ENCODE measurements at places on chromosomes 4 and X.

DNA sequence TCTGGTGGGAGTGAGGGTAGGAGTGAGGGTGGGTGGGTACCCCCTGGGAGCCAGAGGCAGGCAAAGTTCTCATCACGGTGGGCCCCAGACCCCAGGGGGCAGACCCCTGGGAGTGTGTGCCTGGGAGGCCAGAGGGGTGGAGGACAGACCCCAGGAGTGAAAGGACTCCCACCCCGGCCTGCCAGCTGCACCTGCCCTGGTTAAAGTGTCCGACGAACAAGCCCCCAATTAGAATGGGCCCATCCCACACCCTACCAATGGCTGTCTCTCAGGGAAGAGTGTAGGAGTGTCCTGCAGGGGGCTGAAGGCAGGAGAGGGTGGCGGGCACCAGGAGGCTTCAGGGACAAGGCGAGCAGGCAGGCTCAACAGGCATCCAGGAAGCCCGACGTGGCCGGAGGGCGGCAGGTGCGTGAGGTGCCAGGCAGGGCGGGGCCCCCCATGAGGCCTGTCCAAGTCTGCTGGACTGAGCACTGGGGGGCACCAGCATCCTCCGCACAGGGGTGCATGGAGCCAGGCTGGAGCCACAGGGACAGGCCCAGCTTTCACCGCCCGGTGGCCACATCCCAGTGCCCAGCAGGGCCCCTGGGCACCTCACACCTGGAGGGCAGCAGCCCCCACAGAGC is 8.7 kb downstream of the PDE6B start:
- DNase-seq = no peak

GRCh38 chr4:61301271-61301670 is 101.1 kb downstream of the ADGRL3 start:
- no peak for DNase-seq

DNA sequence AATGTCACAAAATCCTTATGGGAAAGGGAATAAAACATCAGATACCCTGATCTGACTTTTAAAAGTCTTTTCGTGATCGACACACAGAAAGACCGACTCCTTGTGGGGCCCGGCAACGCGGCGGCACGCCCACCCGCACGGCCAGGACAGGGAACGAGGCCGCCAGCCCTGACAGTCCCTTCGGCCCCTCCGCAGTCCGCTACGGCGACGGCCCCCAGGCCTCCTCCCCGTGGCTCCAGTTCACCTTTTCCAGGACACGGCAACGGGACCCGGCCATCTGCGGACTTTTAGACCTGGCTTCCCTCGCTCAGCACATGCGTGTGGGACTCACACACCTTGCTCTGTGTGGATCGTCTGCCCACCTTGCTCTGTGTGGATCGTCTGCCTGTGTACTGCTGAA is 33.6 kb upstream of the GTPBP6 start:
- no peak for DNase-seq

DNA sequence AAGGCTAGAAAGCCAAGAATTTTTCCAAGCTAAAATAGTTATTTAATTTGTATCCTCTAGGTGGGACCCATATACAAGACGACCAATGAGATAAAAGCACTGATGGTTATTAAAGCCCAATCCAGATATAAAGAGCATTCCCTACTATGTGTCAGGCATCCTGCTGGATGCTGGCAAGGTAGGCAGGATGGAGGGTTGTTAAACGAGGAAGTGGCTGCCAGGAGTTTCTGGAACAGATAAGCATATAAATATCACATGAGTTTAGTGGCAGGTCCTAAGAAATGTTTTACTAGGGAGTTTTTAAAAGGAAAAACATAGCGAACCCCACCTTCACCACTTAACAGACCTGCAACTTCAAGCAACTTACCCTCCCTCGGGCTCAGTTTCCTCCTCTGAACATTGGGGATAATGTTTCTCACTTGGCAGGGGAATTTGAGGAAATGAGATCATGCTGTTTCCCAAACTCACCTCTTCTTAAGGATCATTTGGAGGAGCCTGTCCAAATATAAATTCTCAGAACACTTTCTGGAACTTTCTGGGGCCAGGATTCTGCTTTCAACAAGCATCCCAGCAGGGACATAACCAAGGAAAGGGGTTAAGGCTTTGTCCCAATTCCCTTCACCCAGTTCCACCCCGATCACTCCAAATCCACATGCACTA is 94.3 kb upstream of the LDB2 start:
- DNase-seq = no peak

DNA sequence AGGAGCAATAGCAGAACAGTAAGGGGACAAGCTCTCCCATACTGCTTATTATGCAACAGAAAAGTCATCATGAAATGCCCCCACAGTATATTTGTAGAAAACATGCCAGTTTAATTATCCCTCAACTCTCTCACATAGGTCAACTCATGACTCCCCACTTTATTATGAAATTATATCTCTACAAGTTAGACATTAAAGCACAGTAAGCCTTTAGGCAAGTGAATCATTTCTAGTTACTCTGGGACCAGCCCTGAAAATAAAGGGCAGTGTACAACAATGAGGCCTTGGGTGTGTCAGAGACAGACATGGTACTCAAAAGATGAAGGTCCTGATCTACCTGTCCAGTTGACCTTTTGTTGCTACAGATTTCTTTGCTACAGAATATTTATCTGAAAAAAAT is 191.9 kb downstream of the FBXW7 start:
- no peak for DNase-seq

DNA sequence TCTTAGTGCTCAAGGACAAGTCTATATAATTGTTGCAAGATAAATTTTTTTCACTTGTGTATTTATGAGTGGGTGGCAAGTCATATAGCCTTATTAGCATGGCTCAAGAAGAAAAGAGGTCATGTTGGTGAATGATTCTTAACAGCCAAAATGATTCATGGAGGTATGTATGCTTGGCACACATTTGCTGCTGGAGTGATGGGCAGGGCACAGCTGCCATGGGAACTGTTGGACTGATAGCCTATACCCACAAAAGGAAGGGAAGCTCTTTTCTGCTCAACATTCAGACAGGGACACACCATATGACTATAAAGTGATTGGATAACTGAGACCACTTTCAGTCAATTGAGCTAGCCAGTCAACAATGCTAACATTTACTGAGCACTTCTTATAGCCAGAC is 46.8 kb upstream of the PITX2 start:
- no peak for DNase-seq

GRCh38 chrX:5142644-5143043 is 1086.0 kb downstream of the NLGN4X start:
- DNase-seq = no peak

GRCh38 chr4:136203199-136203598 is 1329.1 kb downstream of the PCDH18 start:
- no peak for DNase-seq

DNA sequence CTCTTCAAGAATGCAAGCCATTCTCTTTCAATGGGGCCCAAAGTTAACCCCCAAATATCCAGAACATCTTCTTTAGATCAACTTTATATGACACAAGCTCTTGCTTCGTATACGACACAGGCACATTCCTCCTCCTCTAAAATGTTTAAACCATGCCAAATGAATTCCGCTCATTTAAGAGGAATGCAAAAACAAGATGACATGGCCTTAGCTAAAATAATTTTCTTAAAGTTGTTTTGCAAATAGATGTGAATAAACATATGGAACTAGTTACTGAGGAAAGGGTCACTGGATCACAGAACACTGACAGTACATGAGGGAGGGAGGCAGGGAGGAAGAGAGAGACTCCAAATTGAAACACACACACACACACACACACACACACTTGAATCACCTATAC is 97.4 kb downstream of the RASL11B start:
- no peak for DNase-seq

DNA sequence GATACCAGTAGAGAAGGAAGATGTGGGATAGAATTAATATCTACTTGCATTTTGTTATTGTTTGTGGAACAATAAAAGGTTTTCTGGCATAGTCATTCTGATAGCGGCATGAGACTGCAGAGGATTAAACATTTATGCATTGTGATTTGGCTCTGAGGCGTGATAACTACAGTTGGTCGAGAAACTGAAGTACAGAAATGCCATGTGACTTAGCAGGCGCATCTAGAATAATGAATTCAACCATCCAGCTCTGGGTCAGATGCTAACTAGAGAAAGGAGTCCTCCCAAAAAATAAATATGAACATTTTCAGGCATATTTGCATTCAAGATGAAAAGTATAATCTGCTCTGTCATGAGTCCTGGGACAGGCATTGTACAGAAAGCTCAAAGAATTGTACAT is 62.8 kb downstream of the CCSER1 start:
- DNase-seq = no peak

GRCh38 chr4:6546681-6547447 is 28.1 kb upstream of the MAN2B2 start:
- DNase-seq = peak; percentile 20

GRCh38 chr4:92099861-92100260 is 203.9 kb upstream of the GRID2 start:
- no peak for DNase-seq

DNA sequence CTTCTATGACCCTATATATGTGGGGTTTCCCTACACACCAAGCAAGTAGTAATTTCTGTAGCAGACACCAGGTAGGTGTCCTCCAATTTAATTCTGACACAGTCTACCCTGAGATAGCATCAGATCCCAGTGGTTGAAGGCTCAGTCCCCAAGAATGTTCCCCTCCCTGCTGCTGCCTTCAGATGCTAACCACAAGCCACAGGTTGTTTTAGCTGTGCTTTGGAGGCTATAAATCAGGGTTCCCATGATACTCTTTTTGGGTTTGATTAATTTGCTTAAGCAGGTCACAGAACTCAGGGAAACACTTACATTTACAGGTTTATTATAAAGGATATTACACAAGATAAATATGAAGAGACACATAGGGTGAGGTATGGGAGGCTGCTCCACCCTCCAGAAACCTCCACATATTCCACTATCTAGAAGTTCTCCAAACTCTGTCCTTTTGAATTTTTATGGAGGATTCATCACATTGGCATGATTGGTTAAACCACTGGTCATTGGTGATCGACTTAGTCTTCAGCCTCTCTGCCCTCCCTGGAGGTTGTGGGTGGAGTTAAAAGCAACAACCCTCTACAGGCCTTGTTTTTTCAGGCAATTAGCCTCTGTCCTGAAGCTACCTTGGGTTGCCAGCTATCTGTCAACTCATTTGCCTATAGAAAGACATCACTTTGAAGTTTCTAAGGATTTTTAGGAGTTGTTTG is 50.8 kb downstream of the GRIA2 start:
- DNase-seq = no peak
